Naive thymus-derived CD4-positive, alpha-beta T cell (primary cell): ENCODE measurements at places on chromosomes 11 and 22. TPM values are rescaled to one million over a fixed set of nuclear protein-coding genes. Genes with fewer than 3 reads are reported as not detected.

Gene SIDT2
- 187 TPM for total RNA-seq

Gene OR52I1
- total RNA-seq, result not detected

Gene ACRV1
- not detected in 2 replicates for total RNA-seq

Gene VSIG10L2
- total RNA-seq, result not detected

Gene KRTAP5-11
- not detected in 2 replicates for total RNA-seq

Gene MUC6
- not detected for total RNA-seq

Gene EHF
- total RNA-seq, result 0.20 TPM

Gene CD6
- 322 and 361 TPM in 2 replicates for total RNA-seq

Gene LRRC32
- total RNA-seq, result 0.39 TPM

Gene CTTN
- total RNA-seq, result 1.3 TPM

Gene UBQLNL
- total RNA-seq, result 0.53 TPM

Gene CASP1
- total RNA-seq, result 141 TPM

Gene TMPRSS6
- total RNA-seq, result 0.22 TPM

Gene ST14
- total RNA-seq, result 0.49 TPM

Gene BACE1
- 0.43 TPM for total RNA-seq

Gene MISFA
- total RNA-seq, result not detected

Gene CRYBB3
- not detected for total RNA-seq

Gene RAB3IL1
- total RNA-seq, result 1.9 TPM

Gene MPZL2
- total RNA-seq, result 2.1 TPM

Gene PIK3C2A
- 24.0 and 25.4 TPM in 2 replicates for total RNA-seq

Gene TMPRSS13
- 2.1 and 2.4 TPM in 2 replicates for total RNA-seq

Gene SLC29A2
- total RNA-seq, result 17.0 TPM
